ENCODE measurements at places on chromosomes 5 and 9. TPM values are rescaled to one million over a fixed set of nuclear protein-coding genes. Genes with fewer than 3 reads are reported as not detected.
A peak's percentile ranks its signal among the peaks of the same experiment; 100 is the strongest.

- DNase-seq: no peak
Measured at GRCh38 chr5:139105621-139106071, 92.5 kb downstream of the SIL1 start.

Gene ENTPD2
- total RNA-seq: not detected

DNA sequence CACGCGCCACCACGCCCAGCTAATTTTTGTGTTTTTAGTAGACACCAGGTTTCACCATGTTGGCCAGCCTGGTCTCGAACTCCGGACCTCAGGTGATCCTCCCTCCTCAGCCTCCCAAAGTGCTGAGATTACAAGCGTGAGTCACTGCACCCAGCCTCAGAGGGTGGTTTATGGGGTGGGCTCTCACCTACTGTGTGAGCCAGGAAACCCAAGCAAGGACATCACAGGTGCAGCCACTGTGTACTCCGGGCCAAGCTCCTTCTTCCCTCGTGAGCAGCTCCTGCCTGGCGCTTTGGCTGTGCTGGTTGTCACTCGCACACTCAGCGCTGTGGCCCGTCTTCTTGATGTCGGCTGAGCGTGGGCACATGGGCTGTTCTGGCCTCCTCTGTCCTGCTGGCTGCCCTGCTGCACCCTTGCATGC is 70.1 kb downstream of the WNK2 start:
- DNase-seq: no peak

- DNase-seq: no peak
Measured at GRCh38 chr9:128254362-128254761, 21.4 kb downstream of the GOLGA2 start.

GRCh38 chr9:98570663-98571440 is 137.9 kb downstream of the GABBR2 start:
- no peak for DNase-seq

GRCh38 chr5:143318833-143319232 is 84.7 kb downstream of the NR3C1 start:
- no peak for DNase-seq

DNA sequence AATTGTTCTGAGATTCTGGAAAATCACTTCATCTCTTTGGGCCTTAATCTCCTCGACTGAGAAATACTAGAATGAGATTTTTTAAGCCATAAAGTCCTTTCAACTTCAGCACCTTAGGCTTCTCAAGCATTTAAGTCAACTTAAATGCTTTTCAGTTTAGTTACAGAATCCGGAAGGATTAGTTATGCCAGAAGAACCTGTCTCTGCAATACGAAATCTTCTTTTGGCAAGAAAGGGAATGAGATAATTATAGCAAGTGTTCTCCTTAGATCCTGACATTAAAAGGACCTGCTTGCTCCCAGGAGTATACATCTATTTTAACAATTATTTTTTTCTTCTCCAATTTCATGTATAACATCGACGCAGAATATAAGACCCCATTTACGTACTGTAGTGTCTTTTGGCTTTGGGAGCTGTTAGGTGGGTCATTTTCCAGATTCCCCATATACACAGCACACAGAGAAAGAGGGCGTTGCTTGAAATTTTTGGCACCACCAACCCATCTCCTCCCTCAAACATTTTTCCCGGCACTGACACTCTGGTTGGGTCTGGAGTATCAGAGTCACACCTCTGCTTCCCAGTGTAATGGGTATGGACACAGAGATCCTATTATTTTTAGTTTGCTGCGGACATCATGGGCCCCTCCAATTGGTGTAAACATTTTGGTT is 43.6 kb upstream of the CLINT1 start:
- no peak for DNase-seq

DNA sequence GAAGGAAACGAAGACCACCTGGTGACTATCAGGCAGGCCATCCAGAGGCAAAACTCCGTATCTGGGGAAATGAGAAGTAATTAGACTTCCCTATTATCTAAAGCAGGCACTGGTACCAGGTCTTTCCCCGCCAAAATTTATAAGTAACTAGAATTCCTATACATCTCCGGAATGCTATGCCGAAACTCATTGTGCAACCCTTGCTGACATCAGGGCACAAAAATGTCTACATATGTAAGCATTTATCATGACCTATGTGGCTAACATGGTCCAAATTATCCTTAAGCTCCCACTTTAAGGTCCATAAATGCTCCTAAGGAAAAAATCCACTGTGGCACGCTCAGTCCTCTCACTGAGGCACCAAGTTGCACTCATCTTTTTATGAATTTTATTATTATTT is 17.8 kb downstream of the ACTL7B start:
- no peak for DNase-seq

Gene FABP6
- total RNA-seq: not detected

Gene GRXCR2
- not detected for total RNA-seq

DNA sequence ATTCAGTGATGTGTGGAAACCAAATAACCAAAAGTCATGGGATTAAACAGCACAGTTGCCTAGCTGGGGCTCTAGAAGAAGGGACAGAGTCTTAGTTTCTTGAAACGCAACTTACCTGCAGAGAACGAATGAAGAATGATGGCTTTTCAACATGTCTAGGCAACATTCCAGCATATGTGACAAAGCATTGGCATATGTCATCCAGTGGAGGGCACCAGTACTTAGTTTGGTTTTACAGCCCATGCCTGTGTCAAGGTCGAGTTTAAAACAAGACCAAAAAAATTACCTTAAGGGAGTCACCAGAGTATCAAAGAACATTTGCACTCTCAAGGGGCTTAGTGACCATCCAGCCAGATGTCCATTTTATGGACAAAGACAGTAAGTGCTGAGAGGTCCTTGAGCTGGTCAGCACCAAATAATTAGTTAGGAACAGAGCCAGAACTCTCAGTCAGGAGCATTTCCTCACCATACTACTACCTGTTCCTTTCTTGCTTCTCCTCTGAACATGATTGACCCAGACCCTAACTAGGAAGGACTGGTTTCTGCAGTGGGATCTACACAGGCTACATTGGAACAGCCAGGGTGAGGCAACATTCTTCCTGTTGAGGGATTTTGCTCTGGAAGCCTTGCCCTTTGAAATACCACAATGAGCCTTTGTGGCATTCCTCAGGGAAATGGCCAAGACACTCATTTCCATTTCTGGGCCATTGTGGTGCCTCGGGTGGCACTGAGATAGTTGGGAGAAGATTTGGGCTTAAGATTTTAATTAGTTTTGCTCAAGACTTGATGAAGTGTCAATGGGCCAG is 75.4 kb upstream of the ANKH start:
- no peak for DNase-seq

Gene CER1
- not detected for total RNA-seq

GRCh38 chr5:168874713-168875380 is 295.7 kb upstream of the PANK3 start:
- peak; percentile 3 for DNase-seq

- DNase-seq: peak; percentile 20
Measured at GRCh38 chr5:79193643-79194042, 42.3 kb upstream of the JMY start.

DNA sequence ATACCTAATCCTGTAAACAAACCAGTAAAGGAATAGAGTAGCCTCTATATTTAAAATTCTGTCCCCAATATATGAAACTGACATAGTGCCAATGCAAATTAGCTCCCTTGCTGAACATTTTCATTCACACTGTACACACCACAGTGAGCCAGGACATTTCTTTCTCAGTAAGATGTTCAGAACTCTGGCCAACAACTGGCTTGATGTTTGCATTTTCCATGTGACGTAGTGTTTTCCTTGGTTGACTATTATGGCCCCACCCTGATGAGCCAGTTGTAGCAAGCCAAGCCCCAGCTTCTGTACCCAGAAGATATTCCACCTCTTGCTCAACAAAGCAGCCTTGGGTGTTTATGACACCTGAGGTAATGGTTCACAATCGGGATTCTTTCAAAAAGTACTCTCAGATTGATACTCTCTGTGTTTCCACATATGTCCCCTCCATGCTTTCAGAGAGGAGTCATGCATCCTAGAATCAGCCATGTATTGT is 17.7 kb upstream of the ANXA1 start:
- DNase-seq: no peak

- DNase-seq: no peak
Measured at GRCh38 chr9:77827104-77827784, 179.1 kb upstream of the GNA14 start.

Gene HSD17B3
- not detected for total RNA-seq

GRCh38 chr9:121950441-121950840 is 142.7 kb downstream of the TTLL11 start:
- DNase-seq: peak; percentile 27

DNA sequence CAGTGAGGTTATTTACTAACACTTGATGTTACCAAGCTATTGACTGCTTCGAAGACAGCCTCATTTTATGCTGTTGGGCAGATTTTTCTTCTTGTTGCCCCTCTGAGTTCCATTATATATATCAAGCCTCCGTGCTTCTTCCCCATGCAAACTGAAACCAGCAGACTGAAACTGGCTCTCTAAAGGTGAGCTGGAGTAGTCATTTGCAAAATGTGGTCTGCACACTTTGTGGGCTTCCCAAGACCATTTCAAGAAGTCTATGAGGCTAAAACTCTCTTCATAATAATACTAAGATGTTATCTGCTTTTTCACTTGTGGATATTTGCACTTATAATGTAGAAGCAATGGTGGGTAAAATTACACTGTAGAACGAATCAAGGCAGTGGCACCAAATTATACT is 13.9 kb downstream of the SLC36A1 start:
- no peak for DNase-seq

DNA sequence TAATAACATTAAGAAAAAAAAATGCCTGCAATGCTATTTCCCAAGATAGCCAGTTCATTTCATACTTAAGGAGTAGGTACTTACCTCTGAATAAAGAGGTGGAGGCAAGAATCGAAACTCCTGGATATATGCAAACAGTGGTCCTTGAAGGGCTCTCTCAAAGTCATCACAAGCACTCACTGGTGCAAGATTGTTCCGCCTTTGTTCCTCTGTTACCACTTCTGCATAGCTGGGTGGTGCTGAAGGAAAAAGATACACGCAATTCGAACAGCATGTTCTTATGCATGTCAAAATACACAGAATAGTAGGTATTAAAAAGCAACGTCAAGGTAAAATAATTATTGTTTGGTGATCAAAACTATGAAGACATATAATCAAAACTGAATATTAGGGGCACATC is 9.5 kb downstream of the ARRDC3 start:
- no peak for DNase-seq

GRCh38 chr5:8481007-8481406 is 612.1 kb downstream of the MTRR start:
- DNase-seq: no peak

Gene PCDHB14
- 0.23 TPM for total RNA-seq

- no peak for DNase-seq
Measured at GRCh38 chr5:121692158-121692557, 159.5 kb upstream of the FTMT start.

- no peak for DNase-seq
Measured at GRCh38 chr5:146805081-146805480, 73.5 kb downstream of the PPP2R2B start.

GRCh38 chr9:89640361-89640760 is 35.5 kb downstream of the GADD45G start:
- DNase-seq: no peak

DNA sequence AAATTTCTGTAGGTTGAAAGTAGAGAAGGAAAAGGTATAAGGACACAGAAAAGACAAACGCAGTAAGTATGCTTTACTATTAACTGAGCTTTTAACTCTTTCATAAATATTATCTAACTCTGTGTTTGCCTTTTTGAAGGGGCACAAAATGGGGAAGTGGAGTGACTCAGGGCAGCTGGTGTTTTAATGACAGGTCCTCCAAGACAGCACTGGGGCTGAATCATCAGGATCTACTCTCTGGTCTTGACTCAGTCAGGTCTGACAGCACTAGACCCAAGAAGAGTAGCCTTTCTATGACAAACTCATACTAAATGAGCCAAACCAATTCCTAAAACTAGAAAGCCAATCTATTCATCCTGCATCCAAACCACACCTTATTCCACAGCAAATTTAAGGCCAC is 102.2 kb downstream of the APTX start:
- no peak for DNase-seq

Gene QRFP
- not detected for total RNA-seq

Gene GRPEL2
- 21.6 TPM for total RNA-seq

GRCh38 chr5:126383776-126384175 is 39.4 kb upstream of the GRAMD2B start:
- DNase-seq: no peak

Gene SH3RF2
- 16.3 TPM for total RNA-seq

- DNase-seq: no peak
Measured at GRCh38 chr5:14732991-14733390, 68.5 kb downstream of the OTULIN start.

DNA sequence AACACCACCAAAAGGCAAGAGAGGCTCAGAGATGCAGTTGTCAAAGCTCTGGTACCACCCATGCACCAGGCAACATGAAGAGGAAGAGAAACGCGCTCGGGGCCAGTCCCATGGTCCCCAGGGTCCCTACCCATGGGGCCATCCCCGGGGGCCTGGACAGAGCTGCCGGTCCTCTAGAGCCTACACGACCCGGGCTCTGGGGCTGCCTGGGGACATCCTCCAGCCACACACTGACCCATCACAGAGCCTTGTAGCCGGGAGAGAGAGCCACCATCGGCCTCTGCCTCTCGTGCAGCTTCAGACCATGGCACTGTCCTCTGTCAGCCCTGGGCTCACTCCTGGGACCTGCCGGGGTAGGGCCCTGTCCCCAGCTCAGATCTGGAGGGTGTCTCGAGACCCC is 23.7 kb downstream of the VAV2 start:
- DNase-seq: no peak
